Stimulated activated CD8-positive, alpha-beta memory T cell treated with anti-CD3 and anti-CD28 coated beads, Interleukin-7, amount 100 ng/mL, for 1 hour (primary cell): ENCODE measurements at places on chromosomes 7 and 10.

- DNase-seq, result no peak
Observed at GRCh38 chr10:63146503-63146902, 13.4 kb downstream of the NRBF2 start.

- no peak for DNase-seq
Observed at GRCh38 chr7:144513334-144513733, 109.8 kb upstream of the NOBOX start.

GRCh38 chr7:71354716-71355115 is 222.8 kb downstream of the GALNT17 start:
- no peak for DNase-seq

DNA sequence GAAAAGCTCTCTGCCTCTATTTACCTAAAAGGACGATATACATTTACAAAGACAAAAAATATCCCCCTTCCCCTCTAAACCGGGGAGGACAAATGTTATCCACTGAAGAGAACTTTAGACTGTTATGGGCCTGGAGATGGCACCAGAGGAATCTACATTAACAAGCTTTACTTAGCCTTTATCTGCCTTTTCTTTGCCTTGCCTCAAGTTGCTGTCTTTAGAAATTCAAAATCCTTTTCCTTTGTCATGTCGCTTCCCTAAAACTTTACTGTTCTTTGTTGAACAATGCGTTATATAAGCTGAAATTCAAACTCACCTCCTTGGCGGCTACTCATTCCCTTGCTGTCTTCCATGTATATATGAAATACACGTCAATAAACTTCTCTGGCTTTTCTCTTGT is 405.0 kb downstream of the PCDH15 start:
- DNase-seq, result no peak

DNA sequence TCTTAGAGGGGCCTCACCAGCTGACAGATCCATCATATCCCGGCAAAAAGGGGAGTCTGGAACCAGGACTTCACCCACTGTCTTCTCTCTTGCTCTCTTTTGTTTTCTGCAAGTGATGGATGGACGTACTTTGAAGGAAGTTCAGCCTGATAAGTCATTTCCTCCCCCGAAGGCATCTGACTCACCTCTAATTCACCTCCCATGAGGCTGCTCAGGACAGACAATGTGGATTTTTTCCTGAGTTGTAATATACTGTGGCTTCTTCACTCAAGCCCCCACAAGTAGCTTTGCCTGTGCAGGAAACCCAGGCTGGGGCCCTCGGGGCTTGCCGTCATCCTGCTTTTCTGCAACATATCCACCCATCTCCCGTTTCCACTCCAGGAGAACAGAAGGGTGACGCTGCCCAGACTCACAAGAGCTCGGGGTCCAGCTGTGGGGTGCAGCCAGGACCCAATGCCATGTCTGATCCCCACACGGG is 70.4 kb downstream of the ASB13 start:
- DNase-seq, result no peak

GRCh38 chr10:71090801-71091200 is 121.6 kb upstream of the UNC5B start:
- no peak for DNase-seq

- DNase-seq, result no peak
Observed at GRCh38 chr10:3477683-3478082, 305.1 kb upstream of the PITRM1 start.

GRCh38 chr7:47416492-47417480 is 165.1 kb downstream of the TNS3 start:
- no peak for DNase-seq

DNA sequence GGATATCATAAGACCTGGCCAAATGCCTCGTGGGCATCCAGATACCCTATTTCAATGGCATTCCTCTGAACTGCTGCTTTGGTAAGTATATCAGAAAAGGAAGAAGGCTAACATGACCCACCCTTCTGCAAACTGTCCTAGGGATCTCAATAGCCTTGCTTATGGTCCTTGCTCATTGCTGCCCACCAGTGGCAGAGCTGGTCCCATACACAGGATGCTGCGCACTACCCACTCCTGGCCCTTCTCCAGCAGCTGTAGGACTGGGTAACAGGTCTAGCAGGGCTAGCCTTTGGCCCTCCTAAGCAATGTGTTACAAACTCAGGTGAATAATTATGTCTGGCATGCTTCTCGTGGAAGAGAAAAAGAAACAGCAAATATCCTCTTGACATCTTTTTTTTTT is 72.5 kb downstream of the C10orf90 start:
- DNase-seq, result no peak

- no peak for DNase-seq
Observed at GRCh38 chr7:85154282-85154937, 32.4 kb downstream of the SEMA3D start.

GRCh38 chr7:127858915-127859189 is 172.4 kb downstream of the LRRC4 start:
- no peak for DNase-seq

DNA sequence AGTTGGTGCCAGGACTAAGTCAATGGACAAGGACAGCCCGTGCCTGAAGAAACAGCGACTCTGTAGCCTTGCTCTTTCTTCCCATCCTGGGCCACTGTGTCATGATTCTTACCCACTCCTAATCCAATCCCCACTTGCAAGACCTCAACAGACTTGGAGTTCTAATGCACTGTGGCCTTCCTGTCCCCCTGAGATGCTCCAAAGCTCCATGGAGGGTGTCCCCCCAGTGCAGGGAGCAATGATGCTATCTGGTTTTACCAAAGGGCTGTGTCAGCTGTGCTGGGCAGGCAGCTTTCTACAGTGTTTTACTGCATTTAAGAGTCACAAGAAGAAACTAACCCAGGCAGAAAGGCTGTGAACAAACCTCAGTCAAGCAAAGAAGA is 108.1 kb downstream of the PRKAG2 start:
- DNase-seq, result no peak

DNA sequence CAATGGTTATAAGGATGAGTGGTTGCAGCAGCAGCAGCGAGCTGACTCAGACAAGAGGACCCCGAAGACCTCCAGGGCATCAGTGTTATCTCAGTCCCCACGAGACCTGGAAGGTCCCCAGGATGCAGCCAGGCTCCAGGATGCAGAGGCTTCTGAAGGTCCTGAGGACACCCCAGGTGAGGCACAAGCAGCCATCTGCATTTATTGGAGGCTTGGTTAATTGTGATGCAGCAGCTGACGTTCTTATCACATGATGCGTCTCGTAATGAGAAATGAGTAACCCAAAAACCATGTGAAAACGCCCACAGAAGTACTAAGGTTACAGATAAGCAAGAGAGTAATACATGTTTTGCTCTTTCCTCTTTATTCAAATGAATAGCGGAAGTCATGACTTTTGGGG is 17.4 kb downstream of the C7orf57 start:
- DNase-seq, result no peak

- DNase-seq, result no peak
Observed at GRCh38 chr10:92290076-92290836, 622 bp downstream of the CPEB3 start.

DNA sequence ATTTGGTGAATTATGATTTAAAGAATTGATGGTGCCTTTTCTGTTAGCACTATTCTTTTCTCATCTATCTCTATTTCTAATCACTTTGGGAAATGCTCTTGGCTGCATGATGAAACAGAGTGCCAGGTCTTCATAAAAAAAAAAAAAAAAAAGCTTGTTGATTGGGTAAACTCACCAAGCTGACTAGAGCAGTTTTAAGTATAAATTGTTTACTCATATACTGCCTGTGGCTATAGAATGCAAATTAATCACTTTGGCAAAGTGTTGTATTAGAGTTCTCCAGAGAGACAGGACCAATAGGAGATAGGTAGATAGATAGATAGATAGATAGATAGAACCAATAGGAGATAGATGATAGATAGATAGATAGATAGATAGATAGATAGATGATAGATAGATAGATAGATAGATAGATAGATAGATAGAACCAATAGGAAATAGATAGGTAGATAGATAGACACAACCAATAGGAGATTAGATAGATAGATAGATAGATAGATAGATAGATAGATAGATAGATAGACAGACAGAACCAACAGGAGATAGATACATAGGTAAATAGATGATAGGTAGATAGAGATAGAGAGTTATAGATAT is 20.1 kb upstream of the TBXAS1 start:
- no peak for DNase-seq

GRCh38 chr10:5816170-5816569 is 2.9 kb upstream of the GDI2 start:
- DNase-seq, result no peak

DNA sequence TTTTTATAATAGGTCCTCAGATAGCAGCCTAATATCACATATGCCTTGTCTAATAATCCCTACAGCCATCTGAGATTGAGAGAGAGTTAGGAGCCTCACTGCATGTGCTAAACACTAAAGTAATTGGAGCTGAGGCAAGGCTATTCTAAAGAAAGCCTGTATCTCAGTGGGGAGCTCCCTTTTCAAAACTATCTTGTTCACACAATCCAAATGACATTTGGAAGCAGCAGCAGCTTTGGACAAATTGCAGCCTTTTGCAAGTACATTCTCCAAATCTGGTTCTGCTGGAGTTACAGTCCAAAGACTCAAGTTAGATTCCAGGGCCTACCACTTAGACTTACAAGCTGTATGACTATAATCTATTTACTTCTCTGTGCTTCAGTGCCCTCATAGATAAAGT is 104.5 kb downstream of the MACC1 start:
- no peak for DNase-seq

DNA sequence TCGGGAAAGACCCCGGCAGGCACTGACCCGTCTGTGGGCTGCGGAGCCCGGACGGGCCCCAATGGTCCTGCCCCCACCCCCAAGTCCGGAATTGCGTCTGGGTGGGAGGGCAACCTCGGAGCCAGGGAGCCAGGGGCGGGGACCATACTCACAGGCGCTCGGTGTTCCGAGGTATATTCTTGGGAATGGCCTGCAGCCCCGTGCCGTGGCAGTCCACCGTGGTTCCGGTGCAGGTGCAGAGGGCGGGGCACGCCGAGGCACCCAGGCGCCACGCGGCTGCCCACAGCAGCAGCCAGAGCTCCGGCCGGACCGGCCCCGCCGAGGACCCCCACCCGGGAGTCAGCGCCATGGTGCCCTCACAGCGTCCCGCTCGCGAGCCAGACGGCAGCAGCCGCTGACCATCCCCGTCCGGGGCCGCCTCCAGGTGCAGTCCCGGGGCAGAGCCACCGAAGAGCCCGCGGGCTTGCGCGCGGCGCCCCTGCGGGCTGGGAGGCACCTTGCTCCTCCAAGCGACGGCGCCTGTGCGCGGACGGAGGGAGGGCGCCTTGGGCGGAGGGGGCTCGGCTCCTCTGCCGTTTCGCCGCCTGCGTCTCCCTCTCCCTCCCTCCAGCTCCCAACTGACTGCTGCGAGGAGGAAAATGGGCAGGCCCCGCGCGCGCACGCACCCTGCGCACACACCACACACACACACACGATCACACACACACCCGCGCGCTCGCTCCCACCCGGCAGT is at the start of gene SLIT1:
SLIT1 (minus strand) TSS at position 634 of the 733 bp plus-strand sequence; CDS start at position 349, 285 bp downstream.
- no peak for DNase-seq

GRCh38 chr7:96747418-96747940 is 37.8 kb upstream of the SEM1 start:
- no peak for DNase-seq

GRCh38 chr10:33553748-33554571 is 219.5 kb upstream of the NRP1 start:
- no peak for DNase-seq
